Right lung (tissue), 10 donors: ENCODE measurements at places on chromosomes 5 and 9.

DNA sequence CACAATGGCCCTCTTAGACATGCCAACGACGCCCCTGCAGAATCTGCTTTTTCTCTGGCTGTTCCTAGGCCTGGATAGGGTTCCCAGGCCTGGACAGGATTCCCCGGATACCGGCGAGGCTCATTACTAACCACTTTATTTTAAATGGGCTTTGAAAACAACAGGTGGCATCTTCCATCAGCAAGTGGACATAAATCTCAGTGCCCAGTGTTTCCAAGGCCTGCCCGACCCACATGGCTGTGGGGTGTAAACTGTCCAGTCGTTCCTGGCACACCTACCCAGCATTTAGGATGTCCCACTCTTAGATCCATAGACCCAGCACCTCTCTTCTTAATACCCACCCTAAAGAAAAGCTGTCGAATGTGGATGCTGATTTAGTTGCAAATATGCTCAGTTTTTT, 896 bp downstream of the CMBL start:
- no peak for DNase-seq

GRCh38 chr5:59020611-59021285, 437.9 kb downstream of the RAB3C start:
- DNase-seq: no peak

- no peak for DNase-seq
Measured at GRCh38 chr5:98308231-98308630, 465.2 kb upstream of the RGMB start.

- peak; percentile 43 for DNase-seq
Measured at GRCh38 chr5:43041110-43041668, 1.1 kb upstream of the ANXA2R start.

DNA sequence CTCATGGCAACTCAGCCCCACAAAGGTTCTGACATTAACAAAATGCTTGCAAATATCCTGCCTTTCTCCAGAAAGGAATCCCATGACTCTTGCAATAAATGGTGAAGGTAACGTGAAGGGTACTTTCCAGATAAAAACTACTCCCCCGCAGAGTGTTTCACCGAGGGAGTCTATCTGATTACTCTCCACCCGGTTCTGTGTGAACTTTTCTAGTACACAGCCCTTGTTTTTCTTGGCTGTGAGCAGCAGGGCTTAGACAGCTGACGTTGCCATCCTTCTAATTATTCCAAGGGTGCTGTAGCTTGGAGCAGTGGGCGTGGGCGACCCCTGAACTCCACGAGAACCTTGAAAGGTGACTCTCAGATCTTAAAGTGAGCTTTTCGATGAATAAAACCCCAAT, 276.0 kb upstream of the IRX4 start:
- no peak for DNase-seq

DNA sequence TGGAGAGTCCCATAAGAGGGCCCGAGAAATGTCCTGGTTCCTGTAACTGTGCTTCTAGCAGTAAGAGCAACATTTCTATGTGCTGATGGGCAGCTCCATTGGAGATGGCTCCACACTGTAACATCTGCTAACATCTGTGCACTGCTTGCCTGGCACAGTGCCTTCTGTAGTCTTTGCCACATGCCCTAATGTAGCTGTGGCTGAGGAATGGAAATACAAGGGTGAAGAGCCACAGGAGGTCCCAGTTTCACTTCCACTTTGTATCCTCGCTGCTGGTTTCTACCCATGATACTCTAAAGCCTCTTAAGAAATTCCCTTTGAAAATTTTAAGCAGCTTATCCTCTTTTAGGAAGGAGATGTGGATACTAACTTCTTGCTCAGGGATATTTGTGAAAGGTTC, 97.4 kb downstream of the HOMER1 start:
- DNase-seq: no peak

- DNase-seq: no peak
Measured at GRCh38 chr5:74070766-74071165, 444.8 kb downstream of the ARHGEF28 start.

DNA sequence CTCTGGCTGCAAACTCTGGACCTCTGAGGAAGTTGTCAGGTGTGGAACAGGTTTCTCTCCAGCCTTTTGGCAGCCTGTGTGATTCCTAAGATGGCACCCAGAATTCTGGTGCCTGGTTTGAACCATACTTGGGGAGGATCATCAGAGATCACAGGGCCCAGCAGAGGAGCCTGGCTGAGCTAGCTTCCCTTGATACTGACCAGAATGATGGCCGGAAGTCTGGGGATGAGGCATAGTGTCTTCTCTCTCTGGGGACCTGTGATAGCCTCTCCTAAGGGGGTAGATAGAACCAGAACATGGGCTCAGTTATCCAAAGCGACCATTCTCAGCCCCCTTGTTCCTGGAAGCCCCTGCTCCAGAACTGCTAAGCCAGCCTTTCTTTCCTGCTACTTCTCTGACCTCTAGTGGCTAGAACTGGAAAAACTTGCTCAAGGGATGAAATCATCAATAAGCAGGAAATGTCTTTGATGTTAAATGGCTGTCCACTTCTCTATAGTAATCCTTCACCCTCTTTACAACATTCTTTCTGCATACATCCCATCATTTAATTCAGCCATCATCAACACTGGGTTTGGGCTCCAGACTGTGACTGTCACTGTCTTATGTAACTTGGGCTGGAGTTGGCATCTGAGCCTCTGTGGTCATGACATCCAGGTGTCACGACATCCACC, 55.1 kb downstream of the C9orf152 start:
- DNase-seq: peak; percentile 52

GRCh38 chr9:108550106-108550505, 305.7 kb downstream of the ACTL7B start:
- no peak for DNase-seq

- DNase-seq: no peak
Measured at GRCh38 chr9:4298255-4299004, 1.4 kb downstream of the GLIS3 start.

- DNase-seq: no peak
Measured at GRCh38 chr5:175765858-175766257, 105.5 kb upstream of the CPLX2 start.

DNA sequence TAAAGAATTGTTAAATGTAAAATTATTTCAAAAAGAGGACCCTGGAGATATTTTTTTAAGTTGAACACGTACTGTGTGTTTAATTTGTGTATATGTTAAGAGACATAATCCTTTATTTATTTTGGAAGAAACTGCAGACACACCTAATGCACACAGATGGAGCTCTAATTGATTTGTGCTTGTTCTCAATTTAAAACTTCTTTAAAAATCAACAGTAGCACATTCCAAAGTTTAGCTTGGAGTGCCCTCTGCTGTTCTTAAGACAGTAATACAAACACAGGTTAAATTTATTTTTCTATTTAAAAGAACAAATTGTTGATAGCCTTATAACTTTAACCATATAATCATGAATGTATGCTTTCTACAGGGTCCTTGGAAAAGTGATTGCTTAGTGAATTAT, 277.6 kb upstream of the ADAMTS16 start:
- no peak for DNase-seq

DNA sequence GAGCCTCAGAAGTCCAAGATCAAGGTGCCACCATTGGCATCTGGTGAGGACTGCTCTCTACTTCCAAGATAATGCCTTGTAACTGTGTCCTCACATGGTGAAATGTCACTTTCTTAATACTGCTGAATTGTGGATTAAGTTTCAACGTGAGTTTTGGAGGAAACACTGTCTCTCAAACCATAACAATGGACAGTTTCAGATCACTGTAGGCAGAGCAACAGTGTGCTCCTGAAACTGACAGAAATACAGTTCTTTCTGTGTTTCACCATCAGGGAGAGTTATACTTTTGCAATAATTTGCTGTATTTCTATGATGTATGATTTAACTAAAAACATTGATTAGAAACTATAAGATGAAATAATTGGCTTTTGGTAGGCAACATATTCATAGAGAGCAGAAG, 1780.5 kb upstream of the CDH6 start:
- DNase-seq: no peak

DNA sequence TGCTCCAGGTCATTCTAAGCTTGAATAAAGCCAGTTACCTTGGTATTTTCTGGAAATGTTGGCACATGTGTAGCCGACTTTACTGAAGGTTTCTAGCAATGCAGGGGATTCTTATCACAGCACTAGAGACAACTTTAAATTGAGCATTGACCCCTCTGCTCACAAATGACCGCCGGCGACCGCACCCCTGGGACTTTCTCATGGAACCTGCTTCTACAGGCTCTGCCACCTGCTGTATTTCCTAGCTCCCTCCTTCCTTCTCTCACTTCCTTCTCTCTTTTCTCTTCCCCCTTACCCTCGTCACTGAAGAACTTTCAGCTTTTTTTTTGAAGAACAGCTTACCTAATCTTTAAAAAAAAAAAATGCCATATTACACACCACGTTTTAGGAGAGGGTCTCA, 30.9 kb upstream of the DAB2 start:
- no peak for DNase-seq

DNA sequence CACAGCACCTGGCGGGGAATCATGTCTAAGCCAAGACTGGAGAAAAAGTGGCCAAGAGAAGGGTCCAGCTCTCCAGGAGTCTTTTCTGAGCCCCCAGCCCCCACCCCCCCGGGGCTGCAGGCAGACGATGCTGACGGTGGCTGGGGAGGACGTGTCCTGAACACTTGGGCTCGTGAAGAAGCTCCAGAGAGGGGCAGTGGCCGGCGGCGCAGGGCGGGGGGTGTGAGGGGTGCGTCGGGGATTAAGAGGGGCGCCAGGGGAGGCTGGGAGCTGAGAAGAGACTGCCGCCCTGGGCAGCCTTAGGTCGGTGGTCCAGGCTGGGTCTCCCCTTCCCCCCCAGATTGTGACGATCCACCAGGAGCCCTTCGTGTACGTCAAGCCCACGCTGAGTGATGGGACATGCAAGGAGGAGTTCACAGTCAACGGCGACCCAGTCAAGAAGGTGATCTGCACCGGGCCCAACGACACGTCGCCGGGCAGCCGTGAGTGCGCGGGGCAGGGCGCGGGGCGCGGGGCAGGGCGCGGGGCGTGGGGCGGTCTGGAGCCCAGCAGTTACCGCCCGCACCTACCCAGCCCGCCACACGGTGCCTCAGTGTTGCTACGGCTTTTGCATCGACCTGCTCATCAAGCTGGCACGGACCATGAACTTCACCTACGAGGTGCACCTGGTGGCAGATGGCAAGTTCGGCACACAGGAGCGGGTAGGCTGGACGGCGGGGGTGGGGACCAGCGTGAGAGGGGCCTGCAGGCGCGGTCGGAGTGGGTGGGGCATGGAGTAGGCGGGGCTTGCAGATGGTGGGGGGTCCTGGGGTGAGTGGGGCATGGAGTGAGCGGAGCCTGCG, 8.9 kb downstream of the LRRC26 start:
- no peak for DNase-seq
